Fibroblast of the conjunctiva (primary cell): ENCODE measurements at places on chromosomes 1 and 21.

DNA sequence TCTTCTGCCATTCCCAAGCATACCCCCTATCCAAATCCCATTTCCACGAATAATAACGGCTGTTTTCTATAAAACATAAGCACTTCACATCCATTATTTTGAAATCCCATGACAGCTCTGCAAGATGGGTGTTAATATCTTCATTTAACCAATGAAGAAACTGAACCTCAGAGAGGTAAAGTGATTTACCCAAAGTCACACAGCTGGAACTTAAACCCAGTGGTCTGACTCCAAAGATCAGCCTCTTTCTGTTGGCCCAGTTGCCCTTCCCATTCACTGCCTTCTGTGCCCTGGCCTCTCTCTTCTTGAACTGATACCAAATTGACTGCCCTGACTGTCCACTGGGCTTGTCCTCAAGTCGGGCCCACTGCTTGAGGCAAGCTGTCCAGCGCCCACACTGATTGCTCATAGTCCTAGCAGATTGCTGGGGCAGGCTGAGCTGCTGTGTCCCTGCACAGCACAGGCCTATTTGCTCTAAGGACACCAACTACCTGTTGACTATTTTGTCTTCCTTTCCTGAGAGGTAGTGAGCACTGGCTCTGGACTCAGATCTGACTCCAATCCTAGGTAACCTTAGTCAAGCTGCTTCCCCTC lies 19.3 kb downstream of the TAL1 start:
- DNase-seq = no peak

DNA sequence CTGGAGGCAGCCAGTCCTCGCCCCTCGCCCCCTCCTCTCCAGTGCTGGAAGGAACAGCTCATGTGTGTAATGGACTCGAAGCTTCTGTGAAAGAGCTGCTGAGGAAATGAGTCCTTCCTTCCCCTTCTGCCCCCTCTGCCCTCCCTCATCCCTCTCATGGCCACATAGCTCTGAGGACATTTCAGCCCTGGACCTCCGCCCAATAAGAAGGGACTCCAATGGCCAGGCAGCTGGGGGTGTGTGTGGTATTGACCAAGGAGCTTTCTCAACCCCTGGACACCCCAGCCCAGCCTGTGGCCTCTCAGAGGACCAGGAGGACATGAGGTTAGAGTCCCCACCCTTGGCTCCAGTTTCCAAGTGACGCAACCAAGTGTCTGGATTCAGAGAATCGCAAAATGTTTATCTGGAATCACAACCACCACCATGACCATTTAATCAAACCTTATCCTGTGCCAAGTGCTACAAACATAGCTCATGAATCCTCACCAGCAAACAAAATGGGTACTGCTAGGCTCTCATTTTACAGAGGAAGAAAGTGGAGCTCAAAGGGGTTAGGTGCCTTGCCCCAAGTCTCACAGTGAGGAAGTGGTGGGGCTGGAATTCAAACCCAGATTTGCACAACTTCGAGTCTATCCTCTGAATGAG lies 47.8 kb upstream of the ECE1 start:
- DNase-seq = peak; percentile 76

DNA sequence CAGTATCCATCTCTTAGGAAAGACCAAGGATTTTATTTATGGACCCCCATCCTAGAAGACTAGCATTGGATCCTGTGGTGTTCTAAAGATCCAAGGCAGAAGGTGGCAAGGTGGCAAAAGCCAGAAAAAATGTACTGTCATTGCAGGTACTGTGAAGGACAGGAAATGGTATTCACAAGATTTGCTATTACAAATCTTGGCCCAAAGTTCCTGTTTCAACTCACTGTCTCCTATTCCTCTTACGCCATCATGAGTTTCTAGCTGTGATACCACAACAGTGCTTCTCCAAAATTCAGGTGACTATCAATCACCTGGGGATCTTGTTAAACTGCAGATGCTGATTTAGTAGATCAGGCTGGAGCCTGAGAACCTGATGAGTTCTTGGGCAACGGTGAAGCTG lies 21.4 kb downstream of the ACP6 start:
- DNase-seq = no peak

DNA sequence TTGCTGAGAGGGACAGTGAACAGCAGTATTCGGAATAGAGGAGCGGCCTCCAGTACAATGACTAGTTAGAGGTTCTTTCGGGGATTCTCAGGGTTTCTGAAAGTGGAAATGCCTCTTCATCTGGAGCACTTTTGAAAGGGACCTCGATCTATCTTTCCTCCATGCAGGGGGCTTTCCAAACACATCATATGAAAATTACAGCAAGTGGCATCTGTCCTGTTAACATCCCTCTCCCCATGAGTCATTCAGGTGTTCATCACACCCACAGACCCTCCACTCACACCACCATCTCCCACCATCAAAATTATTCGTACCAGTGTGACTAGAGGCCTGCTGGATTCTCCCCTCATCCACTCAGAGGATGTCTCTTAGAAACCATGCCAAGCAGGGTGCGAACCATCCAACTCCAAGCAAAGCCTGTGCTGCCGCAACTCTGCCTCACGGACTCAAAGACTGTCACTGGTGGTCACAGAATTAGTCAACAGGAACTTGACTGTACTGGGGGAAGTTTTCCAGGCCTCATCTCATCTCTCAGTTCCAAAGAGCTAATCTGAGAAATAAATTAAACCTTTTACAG lies 211.1 kb downstream of the MRPL39 start:
- DNase-seq = no peak

DNA sequence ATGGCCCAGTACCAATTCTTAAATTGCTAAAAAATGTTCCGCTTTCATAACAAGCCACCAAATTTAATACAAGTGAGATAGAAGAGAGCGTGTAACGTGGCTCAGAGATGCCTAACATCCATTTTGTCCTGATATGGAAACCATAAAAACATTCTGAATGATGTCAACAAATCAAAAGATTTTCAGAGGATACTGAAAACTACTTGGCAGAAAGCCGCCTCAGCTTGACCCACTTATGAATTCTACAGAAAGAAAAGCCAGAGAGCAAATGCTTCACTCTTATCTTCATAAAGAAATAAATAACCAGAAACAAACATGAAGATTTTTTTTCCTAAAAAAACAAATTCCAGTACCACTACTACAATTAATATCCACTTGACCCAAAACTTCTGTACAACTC lies 41.2 kb downstream of the OMA1 start:
- no peak for DNase-seq

DNA sequence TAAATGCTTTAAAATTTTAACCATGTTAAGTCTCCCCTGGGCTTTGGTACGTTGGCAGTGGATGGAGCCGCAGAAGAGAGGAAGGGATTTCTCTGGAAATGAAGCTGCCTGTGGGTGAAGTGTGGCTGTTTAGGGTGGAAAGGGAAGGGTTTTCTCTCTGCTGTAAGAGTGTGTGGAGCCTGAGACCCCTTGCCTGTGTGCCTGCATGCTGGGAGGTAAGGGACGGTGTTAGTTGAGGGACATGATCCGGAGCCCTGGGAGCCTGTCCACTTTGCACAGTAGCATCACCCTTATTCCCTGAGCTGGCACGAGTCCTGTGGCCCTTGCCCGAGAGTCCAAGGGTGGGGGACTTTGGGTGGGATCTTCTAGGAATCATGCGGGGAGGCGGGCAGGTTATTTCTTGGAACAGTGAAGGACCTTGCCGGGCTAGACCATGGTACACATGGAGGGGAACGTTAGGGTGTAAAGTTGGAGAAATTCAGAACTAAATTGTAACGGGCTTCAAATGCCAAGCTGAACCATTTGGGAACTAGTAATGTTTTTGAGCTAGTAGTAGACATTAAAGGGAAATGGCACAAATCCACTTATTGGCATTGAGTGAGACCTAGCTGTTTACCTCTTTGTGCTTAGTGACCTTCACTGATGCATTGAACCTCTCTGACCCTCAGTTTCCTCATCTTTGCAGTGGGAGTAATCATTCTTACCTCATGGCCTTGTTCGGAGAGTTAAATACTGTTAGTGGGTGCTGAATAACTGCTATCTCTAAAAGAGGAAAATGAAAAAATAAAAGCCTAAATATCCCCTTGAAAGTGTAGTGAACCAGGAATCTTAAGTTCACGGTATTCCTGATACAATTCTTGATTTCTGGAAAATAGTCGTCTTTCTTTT lies 3.5 kb downstream of the GALNT2 start:
- DNase-seq = no peak

DNA sequence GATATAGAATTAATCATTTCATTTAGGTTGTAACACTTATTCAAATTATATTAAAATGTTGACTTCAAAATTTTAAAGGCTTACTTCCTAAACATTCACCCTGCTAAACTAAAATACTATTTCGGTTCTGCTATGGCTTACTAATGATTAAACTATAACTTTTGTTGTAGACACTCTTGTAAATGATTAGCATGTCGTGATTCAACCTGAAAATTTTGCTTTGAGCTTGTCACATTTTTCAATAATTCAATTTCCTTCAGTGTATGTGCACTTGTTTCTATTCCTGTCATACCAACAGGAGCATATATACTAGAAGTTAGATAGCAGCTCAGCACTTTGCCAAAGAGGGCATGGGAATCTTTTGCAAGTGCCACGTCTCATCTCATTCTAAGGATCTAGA lies 1018.8 kb downstream of the AMY1C start:
- no peak for DNase-seq

DNA sequence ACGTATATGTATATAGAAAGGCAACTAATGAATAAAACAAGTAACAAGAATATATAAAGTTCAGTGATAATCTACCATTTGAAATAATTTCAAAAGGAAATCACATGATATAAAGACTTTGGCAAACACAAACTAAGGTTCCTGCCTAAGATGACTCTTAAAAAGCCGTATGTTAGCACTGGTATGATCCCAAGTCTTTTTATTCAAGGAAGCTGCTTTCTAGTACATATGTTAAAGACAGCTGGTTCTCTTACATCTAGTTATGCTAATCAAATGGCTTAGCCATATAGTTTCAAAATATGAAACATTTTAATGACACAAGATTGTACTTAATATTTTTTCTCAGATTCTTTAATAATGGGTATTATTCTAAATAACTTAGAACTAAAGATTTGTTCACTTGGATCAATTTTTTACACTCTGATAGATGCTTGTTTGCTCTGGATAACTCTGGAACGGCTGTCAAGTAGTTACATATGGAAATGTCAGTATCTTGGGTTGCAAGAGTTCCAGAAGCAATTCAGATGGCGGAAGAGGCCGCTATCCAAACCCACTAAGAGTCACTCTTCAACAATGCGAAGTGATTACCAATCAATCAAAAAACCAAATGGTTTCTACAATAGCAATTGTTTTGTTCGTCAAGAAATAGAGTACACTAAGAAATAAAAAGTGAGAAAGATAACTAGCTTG lies 21.4 kb downstream of the STX6 start:
- DNase-seq = no peak

DNA sequence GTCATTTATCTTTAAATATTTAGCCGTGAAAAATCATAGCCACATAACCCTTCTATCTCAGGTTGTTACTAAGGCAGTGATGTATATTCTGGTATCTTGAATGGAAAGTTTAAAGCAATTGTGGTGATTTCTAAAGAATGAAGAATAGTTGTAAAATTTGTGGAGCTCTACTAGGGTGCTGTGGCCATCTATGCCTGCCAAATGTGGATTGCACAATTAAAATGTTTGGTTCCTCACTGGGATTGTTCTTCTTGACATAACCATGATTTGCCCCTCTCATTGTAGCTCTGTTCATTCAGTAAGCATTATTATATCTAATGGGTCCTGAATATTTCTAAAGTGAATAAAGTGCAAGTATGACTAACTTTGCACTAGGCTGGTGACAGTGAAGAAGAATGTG lies 50.1 kb downstream of the AK4 start:
- no peak for DNase-seq

GRCh38 chr1:7885513-7886404 lies 32.9 kb upstream of the UTS2 start:
- no peak for DNase-seq

DNA sequence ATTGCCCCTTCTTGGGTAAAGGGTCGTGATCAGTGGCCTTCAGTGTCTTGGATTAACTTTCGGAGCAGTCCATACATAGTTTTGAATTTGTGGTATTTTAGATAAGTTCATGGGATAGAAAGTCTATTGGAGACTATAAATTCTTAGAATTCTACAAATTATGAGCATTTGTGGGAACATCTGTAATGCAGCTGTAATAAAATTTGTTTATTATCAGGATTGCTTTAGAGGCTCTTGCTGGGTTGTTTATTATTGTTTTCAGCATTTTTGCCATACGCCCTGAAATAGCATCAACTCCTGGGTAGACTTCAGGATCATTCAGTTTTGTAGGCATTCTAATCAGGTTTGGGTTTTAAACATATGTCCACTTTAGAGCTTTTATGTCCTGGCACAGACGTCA lies 16.1 kb downstream of the LAMC1 start:
- DNase-seq = no peak
